ENCODE measurements at places on chromosomes 5 and 9.

GRCh38 chr5:62418462-62419076 lies 6.0 kb downstream of the IPO11 start:
- DNase-seq: no peak

DNA sequence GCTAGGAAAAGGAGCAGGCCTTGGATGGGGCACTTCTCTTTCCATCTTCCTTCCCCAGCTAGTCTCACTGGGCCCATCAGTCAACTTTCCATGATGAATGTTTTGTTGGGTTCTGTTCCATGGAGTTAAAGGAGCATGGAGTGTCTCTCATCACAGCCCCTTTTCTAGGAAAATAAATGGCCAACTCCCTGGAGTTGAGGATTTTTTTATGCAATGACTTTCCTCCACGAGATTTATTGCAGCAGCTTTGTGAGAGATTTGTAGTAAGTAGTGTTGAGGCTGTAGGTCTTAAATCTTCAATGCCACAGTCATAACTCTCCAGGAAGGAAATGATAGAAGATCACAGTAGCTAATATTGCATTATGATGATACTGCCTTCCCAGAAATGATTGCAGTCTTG lies 45.6 kb upstream of the SLC44A1 start:
- DNase-seq: no peak

DNA sequence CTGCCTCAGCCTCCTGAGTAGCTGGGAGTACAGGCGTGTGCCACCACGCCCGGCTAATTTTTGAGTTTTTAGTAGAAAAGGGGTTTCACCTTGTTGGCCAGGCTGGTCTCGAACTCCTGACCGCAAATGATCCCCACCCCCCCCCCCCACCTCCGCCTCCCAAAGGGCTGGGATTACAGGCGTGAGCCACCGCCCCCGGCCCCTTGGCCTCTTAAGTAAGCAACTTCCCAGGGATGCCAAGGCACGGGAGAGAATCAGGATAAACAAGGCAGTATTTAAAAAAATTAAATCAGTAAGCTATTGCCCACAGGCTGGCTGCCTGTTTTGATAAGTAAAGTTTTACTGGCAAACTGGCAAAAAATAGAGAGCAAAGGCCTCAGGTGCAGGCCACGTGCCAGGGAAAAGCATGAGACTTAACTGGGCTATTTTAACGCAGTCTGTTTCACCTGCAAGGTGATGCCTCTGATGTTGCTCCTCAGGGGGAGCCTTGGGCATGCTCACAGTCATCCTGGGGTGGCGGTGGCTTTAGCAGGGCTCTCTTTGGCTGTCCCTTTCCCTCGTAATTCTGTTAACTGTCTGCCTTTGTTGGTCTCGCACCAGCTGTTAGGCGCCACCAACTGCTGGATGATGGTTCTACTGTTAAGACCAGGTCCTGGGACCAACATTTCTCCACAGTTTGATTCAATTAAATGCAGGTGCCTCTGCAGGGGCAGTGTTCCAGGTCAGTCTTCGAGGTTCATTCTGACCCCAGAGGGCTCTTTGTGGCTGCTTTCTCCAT lies 19.4 kb upstream of the RNF130 start:
- DNase-seq: no peak

DNA sequence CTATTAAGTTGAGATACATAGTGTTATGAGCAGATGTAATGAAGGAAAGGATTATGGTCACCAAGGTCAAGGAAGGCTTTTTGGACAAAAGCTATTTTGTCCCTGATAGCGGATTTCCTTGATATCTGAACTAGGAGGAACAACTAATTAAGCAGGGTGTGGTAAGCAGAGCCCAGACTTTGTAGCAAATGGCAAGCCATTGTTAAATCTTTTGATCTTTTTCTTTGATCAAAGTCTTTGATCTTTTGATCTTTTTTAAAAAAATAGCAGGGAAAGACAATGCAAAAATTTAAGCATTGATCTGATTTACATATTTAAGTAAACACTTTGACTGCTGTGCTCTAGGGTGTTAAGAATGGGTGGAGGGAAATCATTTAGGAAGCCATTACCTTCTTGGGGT lies 1242.0 kb downstream of the MAT2B start:
- no peak for DNase-seq

DNA sequence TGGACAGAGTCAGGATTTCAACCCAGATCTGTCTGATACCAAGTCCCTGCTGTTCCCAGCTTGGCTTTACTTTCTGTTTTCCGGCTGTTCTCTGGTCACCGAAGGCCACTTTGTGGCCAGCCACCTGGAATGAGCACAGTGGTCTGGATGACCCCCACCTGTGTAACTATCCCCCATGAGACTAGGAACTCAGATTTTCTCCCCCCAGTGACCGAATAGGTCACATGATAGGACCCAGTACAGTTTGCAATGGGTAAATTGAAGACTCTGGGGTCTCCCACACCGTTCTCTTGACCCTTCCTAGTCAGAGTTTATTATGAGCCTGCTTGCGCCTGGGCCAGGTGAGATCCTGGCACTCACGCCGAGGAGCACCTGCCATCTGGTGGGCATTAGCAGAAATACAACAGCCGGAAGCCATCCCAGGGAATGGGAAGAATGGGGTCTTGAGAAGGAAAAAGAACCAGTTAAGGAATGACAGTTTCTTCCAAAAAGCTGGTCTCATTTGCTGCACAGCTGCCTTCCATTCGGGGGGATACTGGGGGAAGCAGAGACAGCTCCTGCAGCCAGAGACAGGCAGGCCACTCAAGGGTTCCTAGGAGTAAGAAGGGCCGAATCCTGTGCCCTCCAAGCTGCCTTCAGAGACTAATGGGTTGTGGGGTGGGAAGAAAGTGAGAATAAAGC lies 7.1 kb downstream of the PHYHD1 start:
- DNase-seq: peak; percentile 62

DNA sequence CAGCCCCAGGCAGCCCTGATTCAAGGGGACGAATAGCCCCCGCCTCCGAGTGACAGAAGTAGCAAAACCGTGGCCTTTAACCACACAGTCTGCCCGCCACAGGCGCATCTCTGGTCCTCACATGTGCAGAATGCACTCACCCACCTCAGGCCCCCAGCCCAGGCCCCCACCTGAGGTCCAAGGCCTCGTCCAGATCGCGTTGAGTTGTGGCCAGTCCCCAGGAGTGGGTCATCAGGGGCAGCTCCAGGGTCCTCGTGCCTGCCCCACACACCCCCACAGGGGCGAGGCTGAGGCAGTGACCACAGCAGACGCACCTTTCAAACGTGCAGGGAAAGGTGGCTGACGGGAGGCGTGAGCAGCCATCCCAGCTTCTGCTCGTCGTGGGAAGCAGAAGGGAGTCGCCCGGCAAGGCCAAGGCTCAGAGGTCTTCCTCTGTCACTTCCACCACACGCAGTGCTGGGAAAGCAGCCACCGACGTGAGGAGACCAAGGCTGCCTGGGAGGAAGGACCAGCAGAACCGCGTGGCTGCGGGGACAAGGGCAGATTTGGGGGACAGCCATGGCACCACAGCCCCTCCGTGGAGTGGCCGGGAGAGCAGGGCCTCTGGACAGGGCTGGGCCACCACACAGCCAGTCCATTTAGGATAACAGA lies 77.8 kb upstream of the OTULINL start:
- no peak for DNase-seq

Data from CD4-positive, alpha-beta T cell treated with Interleukin-12 subunit alpha and Interleukin-12 subunit beta, for 1 hour (primary cell).